Activated T-helper 9 cell treated with anti-CD3 and anti-CD28 coated beads, Interleukin-2, amount 50 U/mL, for 16 hours (primary cell): ENCODE measurements at places on chromosomes 5 and 9.

GRCh38 chr5:150636391-150637244 lies 3.8 kb upstream of the SYNPO start:
- DNase-seq, result no peak

GRCh38 chr5:154701181-154701580 lies 54.0 kb upstream of the LARP1 start:
- DNase-seq, result no peak

- DNase-seq, result no peak
These were observed 201.5 kb upstream of the S1PR3 start for GRCh38 chr9:88789785-88790184.

GRCh38 chr9:99076483-99077171 lies 28.3 kb upstream of the TGFBR1 start:
- no peak for DNase-seq

DNA sequence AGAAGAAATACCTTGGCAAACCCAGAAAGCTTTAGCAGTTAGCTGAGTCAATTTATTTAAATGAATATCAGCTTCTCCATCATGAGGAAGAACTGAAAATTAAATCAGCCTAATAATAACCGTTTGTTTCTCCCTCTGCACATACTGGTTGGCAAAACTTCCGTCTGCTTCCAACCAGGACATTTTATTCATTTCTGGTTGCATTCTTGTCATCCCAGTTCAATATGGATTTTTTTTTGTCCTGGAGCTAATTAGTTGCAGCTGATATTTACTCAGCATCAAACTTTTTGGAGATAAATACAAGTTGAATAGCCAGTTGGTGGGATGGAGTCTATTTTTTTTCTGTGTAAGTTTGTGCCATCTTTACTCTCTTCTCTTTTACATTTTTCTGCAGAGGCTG lies 126.5 kb upstream of the GDNF start:
- DNase-seq, result no peak

GRCh38 chr5:56282216-56282615 lies 49.1 kb upstream of the ANKRD55 start:
- no peak for DNase-seq

DNA sequence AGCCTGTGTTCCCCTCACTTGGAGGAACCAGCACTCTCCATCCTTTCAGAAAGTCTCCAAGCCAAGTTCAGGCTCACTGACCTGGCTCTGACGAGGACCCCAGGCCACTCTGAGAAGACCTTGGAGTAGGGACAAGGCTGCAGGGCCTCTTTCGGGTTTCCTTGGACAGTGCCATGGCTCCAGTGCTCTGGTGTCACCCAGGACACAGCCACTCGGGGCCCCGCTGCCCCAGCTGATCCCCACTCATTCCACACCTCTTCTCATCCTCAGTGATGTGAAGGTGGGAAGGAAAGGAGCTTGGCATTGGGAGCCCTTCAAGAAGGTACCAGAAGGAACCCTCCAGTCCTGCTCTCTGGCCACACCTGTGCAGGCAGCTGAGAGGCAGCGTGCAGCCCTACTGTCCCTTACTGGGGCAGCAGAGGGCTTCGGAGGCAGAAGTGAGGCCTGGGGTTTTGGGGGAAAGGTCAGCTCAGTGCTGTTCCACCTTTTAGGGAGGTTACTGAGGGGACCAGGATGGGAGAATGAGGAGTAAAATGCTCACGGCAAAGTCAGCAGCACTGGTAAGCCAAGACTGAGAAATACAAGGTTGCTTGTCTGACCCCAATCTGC lies 4.7 kb upstream of the NUP214 start:
- no peak for DNase-seq

GRCh38 chr5:161432798-161433197 lies 113.7 kb downstream of the GABRB2 start:
- DNase-seq, result no peak

DNA sequence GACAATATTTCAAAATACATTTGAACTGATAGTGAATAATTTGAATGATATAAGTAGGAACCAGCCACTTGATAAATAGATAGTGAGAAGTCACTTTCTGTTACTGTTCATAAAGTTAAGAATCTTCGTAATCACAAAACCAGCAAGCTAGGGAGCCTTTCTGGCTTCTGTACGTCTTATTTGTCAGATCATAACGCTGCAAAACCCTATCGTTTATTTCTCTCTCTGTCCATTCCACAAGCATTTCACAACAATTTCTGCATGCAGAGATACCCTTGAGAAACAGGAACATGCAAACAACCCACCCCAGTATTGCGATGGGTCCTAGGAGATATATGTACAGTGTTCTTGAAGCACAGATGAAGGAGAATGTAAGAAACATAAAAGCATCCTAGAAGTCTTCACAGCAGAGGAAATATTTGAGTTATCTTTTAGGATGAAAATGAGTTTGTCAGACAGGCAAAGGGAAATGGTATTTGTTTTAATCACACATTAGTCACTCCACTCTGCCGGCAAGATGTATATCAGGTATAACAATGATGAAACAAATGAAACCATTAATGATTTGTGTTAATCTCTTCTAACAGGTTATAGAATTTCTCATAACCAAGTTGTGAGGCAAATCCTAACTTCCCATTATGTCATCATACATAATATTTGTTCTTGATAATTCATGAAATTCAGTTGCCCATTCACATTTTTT lies 668.7 kb upstream of the FTMT start:
- DNase-seq, result no peak

GRCh38 chr5:167764641-167765289 lies 526.7 kb upstream of the WWC1 start:
- no peak for DNase-seq

DNA sequence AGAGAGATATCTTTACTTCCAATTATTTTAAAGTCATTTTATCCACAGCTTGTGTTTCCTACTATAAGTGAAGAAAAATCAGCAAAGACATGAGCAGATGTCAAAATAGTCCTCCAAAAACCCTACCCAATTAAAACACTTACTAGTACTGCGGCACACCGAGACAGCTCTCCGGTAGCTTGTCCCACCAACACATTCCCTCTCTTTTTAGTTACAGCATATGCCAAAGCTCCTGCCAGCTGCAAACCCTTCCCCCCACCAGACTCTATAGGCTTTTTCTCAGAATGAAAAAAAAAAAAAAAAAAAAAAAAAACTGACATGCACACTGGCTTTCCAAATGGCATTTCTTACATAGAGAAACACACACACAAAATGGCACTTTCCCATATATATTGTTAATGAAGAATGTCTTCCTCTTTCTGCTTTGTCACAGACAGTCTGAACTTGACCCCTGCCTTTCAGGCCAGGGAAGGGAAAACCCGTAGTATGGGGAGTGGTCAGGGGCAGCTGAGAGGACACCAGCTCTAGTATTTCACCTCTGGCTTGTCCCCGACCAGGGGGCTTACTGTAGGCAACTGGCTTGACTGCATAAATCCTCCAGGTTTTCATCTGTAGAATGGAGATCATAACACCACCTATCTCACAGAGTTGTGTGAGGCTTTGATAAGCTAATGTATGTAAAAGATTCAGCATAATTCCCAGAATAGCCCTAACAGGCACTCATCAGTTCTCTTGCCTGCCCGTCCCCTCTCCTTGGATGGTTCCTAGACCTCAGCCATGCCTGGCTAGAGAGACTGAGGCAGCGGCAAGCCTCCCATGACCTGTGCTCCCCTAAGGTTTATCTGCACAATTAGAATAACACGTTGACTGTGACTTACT lies 233.6 kb downstream of the CRB2 start:
- no peak for DNase-seq

DNA sequence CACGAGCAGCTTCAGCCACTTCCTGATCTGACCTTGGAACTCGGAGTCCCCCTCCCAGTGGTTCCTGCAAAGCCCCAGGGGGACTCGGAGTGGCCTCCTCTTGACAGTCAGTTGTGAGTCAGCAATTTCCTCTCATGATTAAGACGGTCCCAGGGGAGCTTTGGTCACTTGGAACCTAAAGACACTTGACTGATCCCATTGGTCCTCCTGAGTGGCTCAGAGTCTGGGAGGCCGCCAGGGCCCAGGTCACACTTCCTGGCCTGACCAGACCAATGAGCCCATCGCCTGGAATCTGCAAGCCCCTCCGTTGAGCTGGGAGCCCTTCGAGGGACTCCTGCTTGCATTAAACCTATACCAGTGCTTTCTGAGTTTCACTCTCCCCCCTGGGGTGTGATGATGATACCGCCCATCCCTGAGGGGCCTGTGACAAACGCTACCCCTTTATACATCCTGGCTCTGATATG lies 29.1 kb downstream of the TSPAN17 start:
- DNase-seq, result no peak

GRCh38 chr9:131423171-131423581 lies 29.3 kb downstream of the PRRC2B start:
- no peak for DNase-seq

DNA sequence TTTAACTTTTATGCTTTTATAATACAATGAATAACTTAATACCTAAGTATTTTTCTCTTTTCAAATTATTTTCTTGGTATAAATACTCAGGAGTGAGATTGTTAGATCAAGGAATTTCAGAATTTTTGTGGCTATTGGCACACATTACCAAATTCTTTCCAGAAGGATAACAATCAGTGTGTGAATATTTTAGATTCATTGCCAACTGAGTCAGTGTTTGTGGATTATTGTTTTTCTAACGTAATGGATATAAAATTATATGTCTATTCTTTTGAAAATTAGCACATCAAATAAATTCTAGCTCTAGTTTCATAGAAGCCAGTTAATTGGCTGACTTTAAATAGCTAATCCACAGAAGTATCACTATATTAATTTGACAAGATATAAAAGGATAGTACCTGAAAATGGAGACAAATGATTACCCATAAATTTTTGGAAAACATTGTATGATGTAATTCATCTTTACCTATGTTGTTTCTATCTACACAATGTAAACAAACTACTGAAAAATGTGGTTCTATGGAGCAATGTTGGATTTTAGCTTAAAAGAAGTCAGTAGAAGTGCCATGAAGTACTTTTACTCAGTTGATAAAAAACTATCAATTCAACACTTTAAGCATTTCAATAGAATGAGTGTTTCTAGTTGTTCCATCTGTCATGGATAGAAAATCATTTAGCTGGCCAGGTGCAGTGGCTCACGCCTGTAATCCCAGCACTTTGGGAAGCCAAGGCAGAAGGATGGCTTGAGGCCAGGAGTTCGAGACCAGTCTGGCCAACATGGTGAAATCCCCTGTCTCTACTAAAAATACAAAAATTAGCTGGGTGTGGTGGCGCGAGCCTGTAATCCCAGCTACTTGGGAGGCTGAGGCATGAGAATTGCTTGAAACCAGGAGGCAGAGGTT lies 185.1 kb downstream of the ADAMTSL1 start:
- DNase-seq, result no peak

DNA sequence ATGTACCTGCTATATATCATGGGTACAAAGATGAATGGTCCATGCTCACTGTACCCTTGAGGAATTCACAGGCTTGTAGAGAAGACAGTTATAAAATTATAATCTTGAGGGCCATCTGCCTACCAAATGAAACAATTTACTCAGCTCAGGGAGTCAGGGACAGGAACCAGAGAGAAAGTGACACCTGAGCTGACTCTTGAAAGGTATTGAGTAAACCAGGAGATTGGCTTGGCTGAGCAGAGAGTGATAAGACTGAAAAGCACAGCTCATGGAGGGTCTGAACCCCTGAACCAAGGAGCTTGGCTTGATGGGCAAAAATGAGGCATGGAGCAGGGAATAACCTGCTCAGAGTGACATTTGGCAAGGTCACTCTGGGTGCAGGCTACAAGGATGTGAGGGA lies 147.3 kb downstream of the FAM114A2 start:
- no peak for DNase-seq

GRCh38 chr9:129596541-129597331 lies 24.2 kb downstream of the C9orf50 start:
- no peak for DNase-seq

GRCh38 chr5:161190086-161190485 lies 338.1 kb upstream of the ATP10B start:
- no peak for DNase-seq

GRCh38 chr5:168778536-168778935 lies 199.4 kb upstream of the PANK3 start:
- DNase-seq, result no peak

DNA sequence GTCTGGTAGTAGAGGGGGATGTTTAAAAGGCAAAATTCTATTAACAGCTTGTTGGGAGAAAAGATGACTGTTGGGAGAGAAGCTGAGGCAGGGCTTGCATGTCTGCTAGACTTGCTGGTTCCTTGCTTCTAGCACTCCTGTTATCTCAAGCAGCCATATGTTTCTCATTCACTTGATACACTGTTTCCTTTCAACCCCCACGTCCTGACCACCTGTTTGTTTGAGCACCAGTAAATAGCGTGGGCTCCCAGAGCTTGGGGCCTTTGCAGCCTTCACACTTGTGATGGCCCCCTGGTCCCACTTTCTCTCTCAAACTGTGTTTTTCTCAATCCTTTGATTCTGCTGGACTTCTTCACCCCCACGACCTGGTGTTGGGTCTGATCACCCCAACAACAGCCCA lies 111.7 kb upstream of the TMEM161B start:
- no peak for DNase-seq

DNA sequence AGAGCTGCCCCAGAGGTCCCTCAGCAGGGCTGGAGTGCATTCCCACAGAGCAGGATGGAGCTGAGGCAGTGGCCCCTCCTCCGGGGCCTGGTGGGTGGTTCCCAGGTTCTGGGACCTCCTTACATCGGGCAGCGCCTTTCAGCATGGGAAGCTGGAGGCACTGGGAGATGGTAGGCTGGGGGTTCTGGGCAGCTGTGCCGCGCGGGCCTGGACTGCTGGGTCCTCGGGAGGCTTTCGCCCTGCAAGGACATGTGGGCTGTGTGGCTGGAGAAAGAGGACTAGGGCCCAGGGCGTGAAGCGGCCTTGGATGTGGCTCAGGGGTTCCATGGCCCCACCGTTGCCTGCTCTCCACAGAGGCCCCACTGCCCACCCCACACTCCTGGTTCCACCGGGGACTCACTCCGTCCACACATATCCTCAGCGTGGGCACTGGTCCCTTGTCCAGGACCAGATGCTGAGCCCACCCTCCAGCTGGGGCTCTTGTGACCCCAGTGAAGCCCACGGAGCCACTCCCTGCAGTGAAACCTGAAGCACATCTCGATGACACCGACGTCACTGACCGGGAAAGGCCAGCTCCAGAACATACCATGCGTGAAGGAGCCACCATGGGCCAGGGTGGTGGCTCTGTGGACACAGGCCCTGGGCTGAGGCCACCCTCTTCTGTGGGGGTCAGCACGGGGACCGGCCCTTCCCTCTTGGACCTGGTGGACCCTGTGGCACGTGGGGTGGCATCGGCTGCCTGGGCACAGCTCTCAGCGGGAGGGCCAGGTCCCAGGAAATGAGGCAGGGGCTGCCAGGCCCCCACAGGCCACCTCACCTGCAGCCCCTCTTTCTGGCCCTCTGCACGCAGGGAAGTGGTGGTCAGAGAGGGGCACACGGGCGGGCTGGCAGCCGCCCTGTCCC lies 31.5 kb upstream of the NKD2 start:
- DNase-seq, result no peak

- DNase-seq, result no peak
These were observed 49.9 kb upstream of the CTSL start for GRCh38 chr9:87675906-87676515.
